ENCODE measurements at places on chromosomes 1 and 21.

GRCh38 chr1:203166192-203166940 lies 9.3 kb downstream of the MYBPH start:
- no peak for DNase-seq

GRCh38 chr1:169724168-169724567 lies 9.7 kb downstream of the SELE start:
- no peak for DNase-seq

DNA sequence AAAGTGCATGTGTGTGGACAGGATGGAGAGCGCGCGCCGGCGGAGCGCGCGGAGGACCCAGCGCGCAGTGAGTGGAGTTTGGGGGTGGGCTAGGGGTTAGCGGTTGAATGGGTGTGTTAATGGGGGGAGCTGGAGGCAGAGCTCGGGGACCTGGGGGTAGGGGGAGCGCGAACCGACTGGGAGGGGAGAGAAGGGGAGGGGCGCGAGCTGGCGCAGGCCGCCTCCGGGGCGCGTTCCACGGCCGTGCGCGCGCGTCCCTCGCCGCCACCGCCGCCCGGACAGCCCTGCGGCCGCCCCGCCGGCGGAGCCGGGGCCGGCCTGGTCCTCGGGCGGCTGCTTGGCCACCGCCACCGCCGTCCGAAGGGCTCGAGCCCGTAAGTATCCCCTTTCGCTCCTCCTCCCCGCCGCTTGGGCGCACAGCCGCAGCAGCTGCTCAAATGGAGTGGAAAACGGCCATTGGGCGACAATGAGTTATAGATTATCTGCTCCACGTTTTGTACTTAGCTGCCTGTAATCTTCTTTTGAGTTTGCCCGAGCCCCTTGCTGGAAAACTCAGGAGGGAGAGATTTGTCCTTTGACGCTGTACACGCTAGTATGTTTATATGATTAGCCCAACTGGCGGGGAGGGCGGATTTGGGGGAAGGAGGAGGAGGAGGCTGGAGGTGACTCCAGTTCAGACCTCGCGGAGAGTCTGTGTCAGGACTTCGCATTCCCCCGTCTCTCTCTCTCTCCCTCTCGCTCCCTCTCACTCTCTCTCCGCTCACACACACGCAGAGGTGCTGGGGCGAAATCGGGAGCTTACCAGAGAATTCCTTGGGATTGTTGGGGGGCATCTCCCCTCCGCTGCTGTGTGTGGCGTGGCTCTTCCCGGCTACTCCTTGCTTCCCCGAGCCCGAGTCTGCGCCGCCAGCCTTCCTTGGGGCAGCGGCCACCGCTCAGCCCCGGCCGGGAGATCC lies at the start of gene ADGRL2:
Gene ADGRL2 (plus strand): TSS at position 240 of the 956 bp plus-strand sequence. CDS start 36,051 bp downstream, outside the sequence.
- peak; percentile 96 for DNase-seq

DNA sequence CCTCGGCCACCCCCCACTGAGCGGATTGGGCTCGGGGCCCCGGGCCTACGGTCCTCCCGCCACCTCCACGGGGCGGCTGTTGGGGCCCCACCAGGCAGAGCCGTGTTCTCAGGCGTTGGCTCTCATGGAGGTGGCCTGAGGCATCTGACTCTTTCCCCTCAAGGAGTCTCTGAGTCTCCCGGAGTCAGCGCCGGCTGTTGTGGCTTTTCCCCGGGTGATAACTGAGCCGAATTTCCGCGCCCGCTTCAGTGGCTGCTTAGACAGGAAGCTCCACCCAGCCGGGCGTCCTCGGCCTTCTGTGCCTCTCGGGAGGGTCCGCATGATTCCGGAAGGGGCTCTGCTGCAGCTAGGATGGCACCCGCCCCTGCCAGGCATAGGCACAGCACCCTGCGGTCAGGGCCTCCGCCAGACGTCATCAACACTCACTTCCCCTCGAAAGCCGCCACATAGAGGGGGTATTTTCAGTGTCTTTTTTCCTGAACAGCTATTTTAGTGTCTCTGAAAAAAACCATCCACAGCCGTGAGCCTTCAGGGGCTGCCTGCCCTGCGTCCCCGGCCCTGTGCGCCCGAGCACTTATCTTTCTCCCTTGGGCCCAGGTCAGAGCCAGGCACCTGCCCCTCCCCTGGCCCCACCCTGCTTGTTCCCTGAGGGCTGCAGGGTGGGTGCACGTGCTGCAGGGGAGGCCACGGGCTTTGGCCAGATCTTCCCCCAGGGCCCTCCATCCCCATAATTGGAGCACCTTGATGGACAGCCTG lies 72.9 kb downstream of the SKI start:
- DNase-seq: no peak

DNA sequence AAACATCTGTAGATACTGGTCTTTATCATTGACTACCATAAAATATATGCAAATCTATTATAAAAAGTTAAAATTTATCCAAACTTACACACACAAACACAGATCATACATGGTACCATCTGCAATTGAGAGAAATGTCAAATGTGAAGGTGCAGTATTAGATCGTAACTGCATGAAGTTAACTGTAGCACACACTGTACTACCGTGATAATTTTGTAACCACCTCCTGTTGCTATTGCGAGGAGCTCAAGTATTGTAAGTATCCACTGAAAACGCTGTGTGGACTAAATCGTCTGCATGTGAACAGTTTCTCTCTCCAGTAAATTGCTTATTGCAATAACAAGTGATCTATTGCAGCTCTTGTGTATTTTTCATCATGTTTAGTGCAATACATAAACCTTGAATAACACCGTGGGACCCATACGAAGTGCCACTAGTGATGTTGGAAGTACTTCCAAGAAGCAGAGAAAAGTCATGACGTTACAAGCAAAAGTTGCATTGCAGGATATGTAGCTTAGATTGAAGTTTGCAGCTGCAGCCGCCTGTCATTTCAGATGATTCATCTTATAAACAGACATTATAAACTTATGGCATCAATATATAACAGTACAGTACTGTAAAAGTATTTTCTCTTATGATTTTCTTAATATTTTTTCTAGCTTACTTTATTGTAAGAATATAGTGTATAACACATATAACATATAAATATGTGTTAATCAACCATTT lies 172.9 kb downstream of the SDCCAG8 start:
- no peak for DNase-seq

- no peak for DNase-seq
These were observed 7.3 kb downstream of the TMEM82 start for GRCh38 chr1:15749399-15750291.

- DNase-seq: no peak
These were observed 26.9 kb downstream of the KRTAP19-8 start for GRCh38 chr21:31011412-31011811.

DNA sequence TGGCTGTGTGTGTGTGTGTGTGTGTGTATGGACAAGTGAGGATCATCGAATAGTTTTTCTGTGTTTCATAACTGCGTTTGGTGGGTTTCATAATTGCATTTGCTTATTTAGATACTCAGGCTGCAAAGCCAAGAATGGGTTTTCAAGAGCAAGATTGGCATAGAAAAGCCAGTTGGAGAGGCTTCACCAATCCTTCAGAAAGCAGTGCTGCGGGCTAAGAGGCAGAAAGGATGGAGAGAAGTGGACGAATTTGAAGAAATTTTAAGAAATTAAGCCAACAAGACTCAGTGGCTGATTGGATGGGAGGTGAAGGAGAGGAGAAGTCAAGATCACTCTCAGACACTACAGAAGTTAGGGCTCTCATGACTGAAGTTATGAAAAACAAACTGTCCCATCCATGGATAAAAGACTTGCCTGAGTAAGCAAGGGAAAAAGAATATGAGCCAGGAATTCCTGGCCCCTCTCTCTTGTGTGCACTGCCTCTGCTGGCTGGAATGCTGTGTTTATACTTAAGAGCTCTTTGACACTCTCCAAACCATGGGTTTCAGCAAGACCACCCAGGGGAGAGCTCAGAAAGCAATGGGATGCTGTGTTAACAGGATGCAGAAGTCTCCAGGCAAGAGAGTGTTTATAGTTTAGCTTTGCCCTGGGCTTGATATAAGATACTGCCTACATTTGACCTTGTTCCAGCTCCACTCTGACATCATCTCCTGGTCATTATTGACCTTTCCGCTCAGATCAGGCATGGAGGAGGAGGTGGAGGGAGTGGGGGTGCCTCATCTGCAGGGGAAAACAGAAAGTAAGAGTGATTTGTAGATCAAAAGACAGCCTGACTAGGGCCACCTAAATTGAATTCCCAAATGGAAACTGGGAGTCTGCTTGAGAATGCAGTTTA lies 232.0 kb upstream of the PLXNA2 start:
- DNase-seq: peak; percentile 55

DNA sequence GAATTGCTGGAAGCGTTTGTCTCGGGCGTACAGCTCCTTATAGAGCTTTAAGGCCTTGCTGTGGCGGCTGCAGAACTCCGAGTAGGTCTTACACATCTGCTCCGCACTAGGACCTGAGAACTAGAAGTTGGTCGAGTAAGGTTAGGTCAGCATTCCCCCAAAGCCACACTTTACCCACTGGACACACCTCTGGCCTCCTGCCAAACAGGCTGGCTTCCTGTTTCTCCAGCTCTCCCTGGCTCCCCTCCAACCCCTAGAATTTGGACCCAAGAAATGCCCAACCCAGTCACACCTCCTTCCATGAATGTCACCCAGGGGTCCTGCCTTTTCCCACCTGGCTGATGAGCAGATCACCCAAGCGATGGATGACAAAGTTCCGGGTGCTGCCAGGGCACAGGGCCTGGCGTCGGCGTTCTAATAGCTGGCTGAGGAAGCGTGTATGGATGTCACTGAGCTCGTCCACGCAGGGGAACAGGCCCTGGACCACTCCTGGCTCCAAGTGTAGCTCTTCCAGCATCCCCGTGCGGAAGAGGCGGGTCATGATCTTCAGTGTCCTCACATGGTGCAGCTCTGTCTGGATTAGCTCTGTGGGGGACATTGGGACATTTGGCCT lies 15.6 kb downstream of the ARHGEF2 start:
- DNase-seq: no peak

GRCh38 chr1:228039006-228039903 lies 32.5 kb downstream of the WNT3A start:
- DNase-seq: no peak

- peak; percentile 91 for DNase-seq
These were observed 812 bp downstream of the NBPF1 start for GRCh38 chr1:16612332-16613172.

DNA sequence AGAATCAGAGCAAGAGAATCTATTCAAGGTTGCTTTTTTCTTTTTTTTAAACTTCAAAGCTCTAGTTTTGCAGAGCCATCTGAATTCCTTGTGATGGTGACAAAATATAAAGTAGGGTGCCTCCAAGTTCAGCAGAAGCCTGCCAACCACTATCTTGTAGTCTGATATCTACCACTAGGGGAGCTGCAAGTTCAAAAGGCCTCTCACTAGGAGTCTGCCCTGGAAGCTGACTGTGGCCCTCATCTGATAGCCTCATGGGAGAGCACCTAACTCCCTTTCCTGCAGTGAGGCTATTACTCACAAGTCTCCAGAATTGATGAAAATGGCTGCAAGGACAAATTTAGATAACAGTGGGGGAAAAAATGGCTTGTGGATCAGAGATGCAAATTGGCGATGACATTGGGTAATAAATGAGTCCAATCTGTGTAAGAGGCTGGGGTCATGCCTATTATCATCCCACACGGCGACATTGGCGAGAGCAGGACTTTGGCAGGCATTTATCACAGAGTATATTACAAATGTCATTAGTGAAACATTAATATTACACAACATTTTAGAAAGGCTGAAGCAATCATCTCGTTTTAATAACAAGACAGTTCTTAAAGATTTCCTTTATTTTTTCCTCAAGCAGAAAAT lies 10.7 kb upstream of the ZP4 start:
- DNase-seq: no peak

GRCh38 chr1:116330342-116330652 lies 42.7 kb upstream of the ATP1A1 start:
- no peak for DNase-seq

- DNase-seq: peak; percentile 49
These were observed 973 bp downstream of the SDF4 start for GRCh38 chr1:1230656-1231399.

DNA sequence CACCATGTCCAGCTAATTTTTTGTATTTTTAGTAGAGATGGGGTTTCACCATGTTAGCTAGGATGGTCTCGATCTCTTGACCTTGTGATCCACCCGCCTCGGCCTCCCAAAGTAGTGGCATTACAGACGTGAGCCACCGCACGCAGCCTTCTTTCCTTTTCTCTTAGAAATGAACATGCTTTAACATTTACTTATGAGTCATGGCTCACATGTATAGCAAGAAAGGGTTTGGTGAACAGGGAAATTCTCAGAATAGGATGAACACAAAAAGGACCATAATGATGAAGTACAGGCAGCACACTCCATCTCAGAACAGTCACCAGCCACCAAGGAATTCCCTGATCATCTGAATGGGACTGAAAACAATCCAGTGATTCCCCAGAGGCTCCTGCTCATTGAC lies 9.4 kb upstream of the VAMP4 start:
- DNase-seq: no peak

- DNase-seq: peak; percentile 33
These were observed 7.8 kb downstream of the VANGL2 start for GRCh38 chr1:160407839-160408801.

DNA sequence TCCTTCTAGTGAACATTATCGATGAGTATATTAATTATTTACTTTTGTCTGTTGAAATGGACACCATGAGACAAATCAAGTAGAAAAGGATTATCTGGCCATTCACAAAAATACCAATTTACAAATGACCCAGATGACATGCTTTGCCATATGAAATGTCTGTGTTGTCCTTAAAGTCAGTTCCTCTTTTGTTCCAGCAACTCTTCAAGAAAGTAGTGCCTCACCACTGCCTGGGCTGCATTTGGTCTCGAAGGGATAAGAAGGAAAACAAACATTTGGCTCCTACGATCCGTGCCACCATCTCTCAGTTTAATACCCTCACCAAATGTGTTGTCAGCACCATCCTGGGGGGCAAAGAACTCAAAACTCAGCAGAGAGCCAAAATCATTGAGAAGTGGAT lies 79.6 kb downstream of the RGL1 start:
- DNase-seq: no peak

DNA sequence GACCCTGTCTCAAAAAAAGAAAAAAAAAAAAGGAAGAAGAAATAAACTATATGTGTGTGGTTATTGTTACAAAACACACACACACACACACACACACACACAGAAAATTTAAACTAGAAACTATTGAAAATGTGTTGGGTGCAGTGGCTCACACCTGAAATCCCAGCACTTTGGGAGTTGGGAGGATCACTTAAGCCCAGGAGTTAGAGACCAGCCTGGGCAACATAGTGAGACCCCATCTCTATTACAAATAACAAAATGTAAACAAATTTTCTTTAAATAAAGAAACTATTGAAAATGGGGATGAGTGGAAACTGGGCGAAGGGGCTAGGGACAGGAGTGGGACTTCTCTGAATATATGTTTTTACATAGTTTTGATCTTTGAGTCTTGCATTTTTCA lies 23.0 kb downstream of the KIAA2013 start:
- no peak for DNase-seq

DNA sequence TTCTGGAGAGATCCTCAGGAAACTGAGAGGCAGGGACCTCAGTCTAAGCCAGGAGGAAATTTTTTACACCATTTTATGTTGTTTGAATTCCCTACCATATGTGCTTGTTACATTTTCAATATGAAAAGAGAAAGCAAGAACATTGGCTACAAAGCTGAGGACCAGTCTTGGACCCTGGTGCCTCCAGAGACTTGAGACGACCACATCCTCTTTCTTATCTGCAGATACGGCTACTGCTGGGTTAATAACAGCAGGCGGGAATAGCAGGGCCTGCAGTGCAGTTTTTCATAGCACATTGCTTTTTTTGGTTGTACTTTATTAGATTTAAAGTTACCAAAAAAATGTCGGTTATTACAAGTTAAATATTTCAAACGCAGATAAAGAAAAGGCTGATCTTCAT lies 3.9 kb downstream of the KDM4A start:
- DNase-seq: no peak

GRCh38 chr1:78375996-78376395 lies 114.8 kb upstream of the PTGFR start:
- DNase-seq: no peak
